ENCODE measurements at places on chromosomes 2 and 18. TPM values are rescaled to one million over a fixed set of nuclear protein-coding genes. Genes with fewer than 3 reads are reported as not detected.

Gene SERPINB3
- not detected for total RNA-seq

Gene CCDC195
- total RNA-seq: not detected

Gene CAPN14
- under 0.01 TPM for total RNA-seq

Gene HDLBP
- total RNA-seq: 1,414 TPM

Gene CDH2
- total RNA-seq: 78.7 TPM

Gene MATN3
- 2.4 TPM for total RNA-seq

Gene SERPINB11
- not detected for total RNA-seq

Gene DSC1
- not detected for total RNA-seq

Gene MTHFD2
- 261 TPM for total RNA-seq

Gene TRIM43
- total RNA-seq: not detected

Gene PRKAG3
- total RNA-seq: under 0.01 TPM

Gene SERPINB12
- total RNA-seq: not detected

Gene OTOS
- not detected for total RNA-seq

Gene FAM124B
- total RNA-seq: not detected

All from osteoblast (primary cell).